Fibroblast of the conjunctiva (primary cell): ENCODE measurements at places on chromosomes 5 and 9.

DNA sequence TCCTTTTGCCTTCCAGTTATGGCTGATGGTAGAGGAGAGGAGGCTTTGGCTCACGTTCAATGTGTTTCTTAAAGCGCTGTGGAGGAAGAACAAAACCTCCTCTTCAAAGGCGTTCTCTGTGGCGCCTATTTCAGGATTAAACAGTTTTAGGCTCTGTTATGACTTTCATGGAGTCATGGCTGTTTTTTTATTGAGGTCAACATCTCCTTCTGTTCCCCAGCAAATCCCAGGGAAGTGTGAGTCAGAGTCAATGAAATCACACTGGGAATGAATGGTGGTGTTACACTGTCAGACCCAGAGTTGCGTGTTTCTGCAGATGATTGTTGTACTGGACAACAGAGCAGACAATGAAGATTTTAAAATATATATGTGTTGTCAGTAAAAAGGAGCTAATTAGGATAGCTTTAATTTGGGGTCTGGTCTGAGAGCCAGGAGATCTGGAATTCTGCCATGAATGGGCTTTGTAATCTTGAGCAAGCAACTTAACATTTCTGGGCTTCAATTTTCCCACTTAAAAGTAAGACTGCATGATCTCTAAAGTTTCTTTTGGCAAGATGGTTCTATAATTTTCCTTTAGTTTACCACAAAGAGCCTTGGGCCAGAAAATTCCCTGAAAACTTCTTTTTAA, 240.7 kb downstream of the CSNK1G3 start:
- peak; percentile 86 for DNase-seq

DNA sequence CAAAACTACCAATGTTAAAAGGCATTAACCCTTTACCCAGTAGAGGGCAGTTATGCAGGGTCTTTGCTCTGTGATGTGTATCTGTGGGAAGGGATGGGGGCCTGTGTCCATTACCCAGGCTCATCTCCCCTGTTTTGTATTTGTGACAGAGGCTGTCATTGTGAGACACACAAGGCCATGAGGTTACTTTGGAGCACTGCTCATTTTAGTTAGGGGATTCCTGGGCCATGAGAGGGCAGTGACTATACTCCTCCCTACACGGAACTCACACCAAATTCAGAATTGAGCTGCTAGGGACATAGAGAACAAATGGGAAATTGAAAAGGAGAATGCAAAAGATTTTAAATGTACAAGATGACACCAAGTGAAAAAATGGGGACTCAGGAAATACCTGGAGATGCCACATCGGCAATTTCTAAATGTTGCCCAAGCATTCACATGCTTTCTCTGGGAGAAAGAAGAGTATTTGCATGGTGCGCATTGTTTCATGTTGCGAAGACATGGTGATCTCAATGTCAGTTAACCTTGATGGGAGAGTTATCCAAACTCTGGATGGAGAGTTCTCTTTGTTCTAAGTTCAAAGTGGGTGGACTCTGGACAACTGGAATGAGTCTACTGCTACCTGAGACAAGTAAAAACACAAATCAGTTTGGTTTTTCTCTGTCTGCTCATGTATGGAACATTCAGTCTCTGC, 32.5 kb downstream of the C9orf152 start:
- no peak for DNase-seq

DNA sequence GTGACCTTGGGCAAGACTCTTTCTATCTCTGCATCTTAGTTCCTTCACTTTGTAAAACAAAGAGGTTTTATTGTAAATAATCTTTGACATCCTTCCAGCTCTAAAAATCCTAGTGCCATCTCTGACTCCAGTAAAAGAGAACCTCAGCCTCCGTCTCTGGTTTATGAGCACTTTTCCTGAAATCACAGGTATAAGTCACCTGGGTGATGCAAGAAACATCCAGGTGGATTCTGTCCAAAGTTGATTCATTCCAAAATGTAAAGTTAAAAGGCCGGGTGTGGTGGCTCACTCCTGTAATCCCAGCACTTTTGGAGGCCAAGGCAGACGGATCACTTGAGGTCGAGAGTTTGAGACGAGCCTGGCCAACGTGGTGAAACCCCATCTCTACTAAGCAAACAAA, 21.1 kb upstream of the UBAP2 start:
- no peak for DNase-seq

DNA sequence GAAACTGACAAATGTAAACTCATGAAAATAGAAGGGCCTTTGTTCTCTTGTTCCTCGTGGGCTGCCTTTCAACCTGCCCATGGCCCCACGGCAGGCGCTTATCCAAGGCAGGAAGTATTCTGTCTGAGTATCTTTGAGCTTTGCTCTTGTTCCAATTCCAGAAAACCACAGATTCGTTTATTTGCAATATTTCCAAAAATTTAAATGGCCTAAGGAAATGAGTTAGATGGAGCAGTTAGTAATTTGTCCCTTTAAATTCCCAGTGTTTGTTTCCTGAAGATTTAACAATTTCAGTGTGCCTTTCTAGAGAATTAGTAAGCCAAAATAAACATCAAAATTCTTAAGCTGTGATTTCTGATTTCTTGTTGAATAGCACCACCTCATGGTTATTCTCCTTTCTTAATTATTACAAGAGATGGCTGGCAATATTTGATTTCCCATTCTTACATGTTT, 299.4 kb upstream of the RASA1 start:
- DNase-seq: peak; percentile 30
